ENCODE measurements at places on chromosomes 5 and 9.

DNA sequence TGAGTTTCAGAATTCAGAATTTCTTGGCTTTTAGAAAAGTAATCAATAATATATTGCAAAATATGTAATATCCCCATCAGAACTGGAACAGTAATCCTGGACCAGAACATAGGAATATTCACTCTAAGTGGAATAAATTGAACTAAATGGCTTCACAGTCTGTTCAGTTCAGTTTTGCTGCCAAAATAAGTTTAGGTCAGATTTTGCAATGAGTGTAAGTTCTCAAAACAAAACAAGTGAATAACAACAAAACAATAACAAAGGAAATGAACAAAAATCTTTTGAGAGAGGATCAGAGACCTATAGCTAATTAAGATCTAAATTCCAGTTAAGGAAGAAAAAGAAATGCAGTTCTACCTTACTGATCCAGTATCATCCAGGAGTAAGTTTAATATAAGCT is 9.3 kb downstream of the PTGER4 start:
- no peak for DNase-seq

DNA sequence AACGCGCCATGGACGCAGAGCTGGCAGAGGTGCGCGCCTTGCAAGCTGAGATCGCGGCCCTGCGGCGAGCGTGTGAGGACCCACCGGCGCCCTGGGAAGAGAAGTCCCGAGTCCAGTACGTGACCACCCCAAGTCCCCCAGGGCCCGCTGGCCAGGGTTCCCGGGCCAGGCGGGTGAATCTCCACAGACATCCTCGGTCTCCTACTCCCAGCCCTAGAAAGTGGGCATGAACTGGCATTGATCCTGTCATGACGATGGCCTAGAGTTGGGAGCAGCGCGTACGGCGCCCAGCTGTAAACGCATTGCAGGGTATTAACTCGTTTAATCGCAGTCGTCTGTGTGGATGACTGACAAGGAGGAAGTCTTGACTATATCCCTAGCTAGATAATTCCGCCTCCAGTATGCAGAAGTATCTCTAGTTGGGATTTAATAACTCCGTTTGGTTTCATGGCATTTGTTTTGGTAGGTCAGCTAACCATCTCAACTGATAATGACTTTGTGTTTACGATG is 293 bp downstream of the CENPP start:
- DNase-seq: no peak

DNA sequence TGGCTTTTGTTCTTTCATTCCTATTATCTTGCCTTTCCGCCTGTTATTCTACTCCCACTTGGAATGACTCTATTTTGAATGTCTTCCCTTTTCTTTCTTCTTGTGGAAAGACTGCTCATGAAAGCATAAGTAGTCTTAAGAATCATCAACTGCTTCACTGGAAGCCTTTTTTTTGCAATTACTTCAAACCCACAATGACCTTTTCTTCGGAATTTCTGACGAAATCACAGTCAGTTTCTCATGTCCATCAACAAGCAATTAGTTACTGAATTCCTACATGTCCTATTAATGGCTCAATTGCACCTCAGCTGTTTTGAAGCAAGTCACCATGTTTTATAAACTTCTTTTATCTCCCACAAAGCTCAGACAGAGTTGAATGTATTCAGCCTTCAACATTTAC is 196.2 kb downstream of the TARS1 start:
- DNase-seq: no peak

DNA sequence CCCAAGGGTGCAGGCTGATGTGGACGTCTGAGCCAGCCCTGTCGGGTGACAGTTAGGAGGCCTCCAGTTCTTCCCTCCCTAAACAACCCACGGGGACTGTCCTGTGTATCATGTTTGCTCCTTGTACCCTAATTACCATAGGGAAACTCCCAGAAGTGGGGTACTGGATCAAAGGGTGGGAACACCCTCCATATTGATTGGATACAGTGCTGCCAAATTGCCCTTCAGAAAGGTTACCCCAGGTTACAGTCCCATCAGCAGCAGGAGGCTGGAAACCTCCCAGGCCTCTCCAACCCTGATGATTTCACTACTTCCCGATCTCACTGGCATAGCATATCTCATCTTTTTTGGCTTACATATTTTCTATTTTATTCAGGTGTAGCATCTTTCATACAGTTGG is 22.0 kb downstream of the UBE2QL1 start:
- DNase-seq: no peak

DNA sequence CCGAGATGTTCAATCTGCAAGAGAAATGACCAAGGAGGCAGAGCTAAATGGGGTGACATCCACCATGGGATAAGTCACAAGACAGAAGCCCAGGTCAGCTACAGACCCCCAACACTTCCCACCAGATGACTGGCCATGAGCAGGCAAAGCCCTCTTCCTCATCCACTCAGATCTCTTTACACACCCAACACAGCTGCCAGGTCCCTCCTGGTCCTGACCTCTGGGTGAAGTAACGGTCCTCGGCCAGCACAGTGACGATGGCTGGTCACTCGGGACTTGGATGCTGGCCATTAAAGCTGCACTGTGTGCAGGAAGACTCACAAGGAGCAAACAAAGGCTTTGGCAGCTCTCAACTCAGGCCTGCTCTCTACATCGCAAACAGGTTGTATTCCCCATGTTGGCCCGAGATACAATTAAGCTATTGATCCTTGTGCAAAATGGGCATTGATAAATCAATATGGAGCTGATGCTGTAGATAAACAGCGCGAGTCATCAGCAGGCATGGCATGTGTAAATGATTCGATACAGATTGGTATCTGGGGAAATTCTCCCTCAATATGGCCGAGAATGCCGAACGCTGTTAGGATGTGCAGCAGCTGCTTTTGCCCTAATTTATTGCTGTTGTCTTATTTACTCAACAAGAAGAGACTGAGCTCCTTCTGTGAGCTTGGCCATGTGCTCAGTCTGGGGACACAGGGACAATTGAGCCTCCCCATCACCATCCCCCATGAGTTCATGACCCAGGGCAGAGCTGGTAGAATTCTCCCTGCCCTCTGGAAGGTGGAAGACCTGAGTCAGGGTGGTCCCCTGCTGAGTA is 98.7 kb downstream of the C5orf15 start:
- no peak for DNase-seq

DNA sequence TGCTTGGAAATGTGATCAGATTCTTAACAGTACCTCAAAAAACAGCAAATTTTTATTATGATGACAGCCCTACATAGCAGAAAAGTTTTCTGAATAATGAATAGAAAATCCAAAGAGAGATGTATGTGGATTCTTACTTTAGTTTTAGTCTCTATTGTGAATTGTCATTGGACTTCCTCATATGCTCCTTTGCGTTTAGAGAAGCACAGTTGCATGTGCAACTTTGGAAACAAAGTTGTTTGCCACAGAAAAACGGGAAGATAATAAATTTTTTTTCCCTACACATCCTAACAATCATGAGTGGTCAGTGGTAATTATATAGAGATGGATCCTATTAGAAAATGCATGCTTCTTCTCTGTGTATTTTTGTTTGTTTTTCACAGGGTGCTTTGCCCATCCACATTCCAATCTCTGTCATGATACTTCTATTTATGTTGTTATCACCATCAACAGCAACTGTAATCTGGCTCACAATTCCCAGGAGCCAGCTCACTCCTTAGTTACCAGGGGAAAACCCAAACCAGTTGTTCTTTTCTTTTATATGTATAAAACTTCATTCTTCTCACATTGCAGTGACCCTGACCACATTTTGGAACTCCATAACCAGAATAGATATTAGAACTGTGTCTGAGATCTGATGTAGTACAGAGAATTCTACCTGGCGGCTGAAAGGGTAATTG is 118.7 kb downstream of the NDUFS4 start:
- DNase-seq: no peak

- no peak for DNase-seq
Measured at GRCh38 chr9:112822618-112823017, 68.1 kb downstream of the SLC46A2 start.

DNA sequence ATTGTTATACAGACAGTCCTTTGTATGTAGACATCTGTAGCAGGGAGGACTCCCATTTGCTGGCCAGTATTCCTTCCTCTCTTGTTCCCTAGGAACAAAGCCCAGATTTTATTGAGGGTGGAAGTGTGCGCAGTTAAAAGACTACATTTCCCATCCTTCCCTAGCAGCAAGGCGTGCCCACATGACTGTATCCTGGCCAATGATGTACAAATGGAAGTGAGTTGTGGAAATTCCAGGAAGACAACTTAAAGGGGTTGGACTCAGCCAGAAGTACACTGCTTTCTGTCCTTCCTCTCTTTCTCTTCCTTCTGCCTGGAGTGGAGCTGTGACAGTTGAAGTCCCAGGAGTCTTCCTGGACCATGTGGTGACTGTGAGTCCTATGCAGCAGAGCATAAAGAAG is 89.0 kb downstream of the HRH2 start:
- no peak for DNase-seq

GRCh38 chr9:124752967-124753366 is 18.1 kb downstream of the NR6A1 start:
- DNase-seq: no peak

GRCh38 chr5:147791181-147791580 is 8.7 kb upstream of the JAKMIP2 start:
- no peak for DNase-seq

DNA sequence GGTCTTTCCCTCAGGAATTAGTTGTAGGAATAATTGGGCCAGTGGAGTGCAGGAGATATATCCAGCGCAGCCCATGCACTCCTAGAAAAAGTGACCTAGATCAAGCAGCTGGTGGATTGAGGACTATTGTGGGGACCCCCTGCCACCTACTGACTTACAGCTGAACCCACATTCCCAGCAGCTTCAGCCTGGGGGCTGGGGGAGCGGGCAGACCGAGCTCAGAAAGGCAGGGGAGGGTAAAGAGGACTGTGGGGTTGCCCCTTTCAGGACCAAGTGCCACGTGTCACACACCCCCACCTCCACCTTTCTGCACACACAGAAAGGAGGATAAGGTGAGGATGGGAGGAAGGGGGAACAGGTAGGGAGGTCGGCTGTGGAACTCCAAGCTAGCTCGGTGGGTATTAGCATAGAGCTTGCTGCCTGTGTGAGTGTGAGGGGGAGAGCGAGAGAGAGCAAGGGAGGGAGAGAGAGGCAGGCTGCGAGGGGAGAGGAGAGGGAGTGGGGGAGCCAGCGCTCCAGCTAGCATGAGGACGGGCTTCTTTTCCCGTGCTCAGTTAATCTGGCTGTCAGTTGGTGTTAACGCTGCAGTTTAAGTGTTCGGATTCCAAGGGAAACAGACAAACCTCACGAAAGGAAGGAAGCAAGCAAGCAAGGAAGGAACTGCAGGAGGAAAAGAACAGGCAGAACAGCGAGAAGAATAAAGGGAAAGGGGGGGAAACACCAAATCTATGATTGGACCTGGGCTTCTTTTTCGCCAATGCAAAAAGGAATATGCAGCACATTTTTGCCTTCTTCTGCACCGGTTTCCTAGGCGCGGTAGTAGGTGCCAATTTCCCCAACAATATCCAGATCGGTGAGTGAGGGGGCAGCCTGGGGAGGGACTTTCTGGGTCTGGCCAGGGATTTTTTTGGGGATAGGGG is at the start of gene GRIA1:
GRIA1 (plus strand) TSS at position 553 of the 920 bp plus-strand sequence.
- no peak for DNase-seq

GRCh38 chr9:124282442-124283227 is 24.9 kb downstream of the NEK6 start:
- no peak for DNase-seq

- DNase-seq: no peak
Measured at GRCh38 chr9:18668944-18669343, 195.0 kb downstream of the ADAMTSL1 start.

DNA sequence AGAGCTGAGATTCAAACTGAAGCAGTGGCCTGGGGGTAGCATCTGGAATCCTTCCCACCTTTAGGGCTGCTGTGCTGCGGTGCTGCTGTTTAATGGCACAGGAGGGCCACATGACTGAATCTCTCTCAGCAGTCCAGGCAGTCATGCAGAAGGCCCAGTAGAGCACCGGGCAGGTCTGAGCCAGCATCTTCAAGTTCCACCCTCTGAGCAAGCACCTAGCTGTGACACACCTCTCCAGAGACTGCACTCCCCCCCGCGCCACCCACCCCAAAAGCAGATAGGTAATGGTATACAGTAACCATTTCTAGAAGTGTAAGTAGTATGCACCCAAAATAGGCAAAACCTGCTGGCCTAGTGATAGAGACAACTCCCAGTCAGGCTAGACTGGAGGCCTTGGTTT is 8.2 kb downstream of the IL4 start:
- no peak for DNase-seq

DNA sequence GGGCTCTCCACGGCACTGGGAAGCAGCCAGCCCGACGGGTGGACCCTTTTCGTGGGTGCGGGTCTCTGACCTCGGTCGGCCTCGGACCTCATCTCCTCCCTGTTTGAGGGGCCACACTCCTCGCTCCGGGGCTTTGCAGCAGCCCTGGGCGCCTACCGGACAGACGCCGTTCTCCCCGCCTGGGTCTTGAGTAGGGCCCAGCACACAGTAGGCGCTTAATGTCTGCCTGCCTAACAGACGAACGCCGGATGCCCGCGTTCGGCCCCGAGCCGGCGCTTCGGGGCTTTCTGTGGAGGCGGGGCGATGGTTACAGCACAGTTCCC is 842 bp upstream of the GTF3C5 start:
- no peak for DNase-seq

DNA sequence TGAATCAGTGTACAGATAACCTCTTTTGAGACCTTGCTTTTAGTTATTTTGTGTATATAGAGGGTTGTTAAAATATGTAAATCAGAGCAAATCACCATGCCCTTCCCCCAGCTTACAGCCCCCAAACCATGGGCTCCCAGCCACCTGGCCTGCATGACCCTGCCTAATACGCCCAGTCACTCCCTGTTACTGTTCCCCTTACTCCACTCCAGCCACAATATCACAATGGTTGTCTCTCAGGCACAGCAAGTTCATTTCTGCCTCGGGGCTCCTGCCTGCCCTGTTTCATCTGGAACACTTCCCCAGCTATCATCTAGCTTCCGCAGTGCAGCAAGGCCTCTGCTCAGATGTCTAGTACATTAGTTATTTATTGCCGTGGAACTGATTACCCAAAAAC is 5.0 kb upstream of the CARD19 start:
- no peak for DNase-seq

GRCh38 chr9:132534832-132535231 is 47.6 kb upstream of the BARHL1 start:
- DNase-seq: no peak

DNA sequence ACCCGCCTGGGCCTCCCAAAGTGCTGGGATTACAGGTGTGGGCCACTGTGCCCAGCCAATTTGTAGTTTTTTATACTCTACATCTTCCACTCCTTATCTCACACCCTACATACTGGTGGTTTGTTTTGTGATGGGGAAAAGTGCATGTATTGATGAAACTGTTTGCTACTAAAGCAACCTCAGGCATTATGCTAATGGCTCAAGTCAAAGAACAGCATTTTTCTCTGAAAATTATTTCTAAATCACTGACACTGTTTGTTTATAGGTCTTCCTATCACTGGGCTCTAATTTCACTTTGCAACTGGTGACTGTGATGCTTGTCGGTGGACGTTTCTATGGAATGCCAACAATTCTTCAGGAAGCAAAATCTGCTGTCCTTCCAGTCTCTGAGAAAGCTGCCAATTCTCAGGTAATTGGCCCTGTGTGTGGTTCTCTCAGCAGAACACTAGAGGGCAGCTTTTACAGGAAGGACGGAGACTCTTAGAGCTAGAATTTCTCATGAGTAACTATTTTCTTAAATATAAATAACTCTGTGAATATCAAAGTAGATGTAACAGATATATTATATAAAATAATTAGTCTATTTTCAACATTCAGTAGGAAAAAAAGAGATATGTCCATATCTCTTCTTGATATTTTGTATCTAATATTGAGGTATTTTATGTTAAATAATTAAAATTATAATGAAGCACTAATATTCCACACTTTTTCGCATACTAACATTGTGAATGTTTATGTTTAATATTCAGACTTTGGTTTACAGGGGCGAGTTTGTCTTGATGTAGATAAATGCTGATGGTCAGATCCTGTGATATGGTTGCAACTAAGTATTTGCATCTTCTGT is 244.1 kb downstream of the ADGRV1 start:
- no peak for DNase-seq
